ENCODE measurements at places on chromosomes 13 and 19.

GRCh38 chr13:59790626-59791025 lies 373.1 kb downstream of the DIAPH3 start:
- no peak for DNase-seq

DNA sequence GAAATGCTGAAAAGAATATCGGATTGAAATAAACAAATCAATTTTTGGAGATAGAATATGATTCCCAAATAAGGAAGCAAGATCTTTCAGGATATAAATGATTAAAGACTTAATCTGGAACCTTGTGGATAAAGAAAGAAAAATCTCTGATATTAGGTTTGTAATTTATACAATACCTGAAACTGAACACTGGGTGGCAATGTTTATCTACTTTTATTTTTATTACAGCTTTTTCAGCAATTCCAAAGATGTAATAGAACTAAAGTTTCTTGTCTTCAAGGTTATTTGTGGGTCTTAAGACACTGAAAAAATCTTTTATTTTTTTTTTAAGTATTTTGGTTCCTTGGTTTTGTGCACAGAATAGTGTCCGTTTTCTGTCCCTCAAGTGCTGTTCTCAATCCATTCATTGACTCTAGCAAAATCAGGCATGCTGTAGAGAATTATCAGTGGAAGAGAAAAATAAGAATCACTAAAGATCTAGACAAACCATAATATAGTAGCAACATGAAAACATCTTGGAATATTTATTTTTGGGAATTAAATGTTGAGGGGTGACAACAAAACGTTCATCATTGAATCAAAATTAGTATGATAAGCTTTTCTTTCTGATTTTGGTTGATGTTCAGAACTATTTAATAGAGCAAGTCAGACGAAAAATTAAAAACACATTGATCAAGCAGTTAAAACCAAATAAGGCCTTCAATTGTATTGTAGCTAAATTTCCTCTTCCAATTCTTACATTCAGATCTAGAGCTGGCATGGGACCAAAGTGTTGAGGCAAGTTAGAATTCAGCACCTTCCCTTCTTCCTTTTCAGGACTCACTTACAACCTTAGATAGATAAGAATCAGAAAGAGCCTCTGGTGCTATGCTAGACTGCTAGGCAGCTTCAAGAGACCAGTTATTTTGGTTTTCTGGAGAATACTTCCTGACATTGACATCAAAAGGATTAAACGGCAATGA lies 704.4 kb upstream of the PCDH20 start:
- no peak for DNase-seq

GRCh38 chr13:79212064-79212619 lies 193.9 kb downstream of the RBM26 start:
- no peak for DNase-seq

- no peak for DNase-seq
Observed at GRCh38 chr13:37598597-37598996, at the start of gene POSTN. POSTN (minus strand) TSS chr13:37598768; CDS start chr13:37598726, 42 bp downstream.

DNA sequence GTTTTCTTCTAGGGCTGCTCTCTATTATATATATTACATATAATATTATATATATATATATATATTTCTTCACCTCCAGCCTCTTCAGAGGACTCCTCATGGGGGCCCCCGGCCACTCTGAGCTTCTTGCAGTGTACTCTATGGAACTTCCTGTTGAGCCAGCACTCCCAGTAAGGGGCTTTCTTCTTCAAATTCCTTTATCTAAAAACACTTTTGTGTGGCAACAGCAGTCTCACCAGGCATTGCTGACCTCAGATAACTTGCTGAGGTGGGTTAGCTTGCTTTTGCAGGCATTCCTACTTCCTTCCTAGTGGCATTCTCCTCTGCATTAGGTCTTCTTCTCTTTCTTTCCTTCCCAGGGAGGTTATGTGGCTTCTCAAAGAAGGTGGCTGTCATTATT lies 381.5 kb downstream of the MYO16 start:
- no peak for DNase-seq

DNA sequence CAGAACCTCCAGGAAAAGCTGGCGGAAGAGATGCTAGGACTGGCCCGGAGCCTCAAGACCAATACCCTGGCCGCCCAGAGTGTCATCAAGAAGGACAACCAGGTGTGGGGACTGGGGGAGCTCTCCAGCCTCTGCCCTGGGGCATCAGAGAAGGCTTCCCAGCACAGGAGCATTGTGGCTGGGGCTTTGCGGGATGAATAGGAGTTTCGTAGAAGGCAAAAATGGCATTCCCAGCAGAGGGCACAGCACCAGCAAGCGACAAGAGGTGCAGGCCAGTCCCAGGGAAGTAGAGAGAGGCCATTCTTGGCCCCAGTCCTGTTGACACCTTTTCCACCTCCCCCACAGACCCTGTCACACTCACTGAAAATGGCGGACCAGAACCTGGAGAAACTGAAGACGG lies 4.1 kb downstream of the USE1 start:
- DNase-seq, result no peak

GRCh38 chr19:9909251-9909650 lies 27.1 kb downstream of the OLFM2 start:
- no peak for DNase-seq

DNA sequence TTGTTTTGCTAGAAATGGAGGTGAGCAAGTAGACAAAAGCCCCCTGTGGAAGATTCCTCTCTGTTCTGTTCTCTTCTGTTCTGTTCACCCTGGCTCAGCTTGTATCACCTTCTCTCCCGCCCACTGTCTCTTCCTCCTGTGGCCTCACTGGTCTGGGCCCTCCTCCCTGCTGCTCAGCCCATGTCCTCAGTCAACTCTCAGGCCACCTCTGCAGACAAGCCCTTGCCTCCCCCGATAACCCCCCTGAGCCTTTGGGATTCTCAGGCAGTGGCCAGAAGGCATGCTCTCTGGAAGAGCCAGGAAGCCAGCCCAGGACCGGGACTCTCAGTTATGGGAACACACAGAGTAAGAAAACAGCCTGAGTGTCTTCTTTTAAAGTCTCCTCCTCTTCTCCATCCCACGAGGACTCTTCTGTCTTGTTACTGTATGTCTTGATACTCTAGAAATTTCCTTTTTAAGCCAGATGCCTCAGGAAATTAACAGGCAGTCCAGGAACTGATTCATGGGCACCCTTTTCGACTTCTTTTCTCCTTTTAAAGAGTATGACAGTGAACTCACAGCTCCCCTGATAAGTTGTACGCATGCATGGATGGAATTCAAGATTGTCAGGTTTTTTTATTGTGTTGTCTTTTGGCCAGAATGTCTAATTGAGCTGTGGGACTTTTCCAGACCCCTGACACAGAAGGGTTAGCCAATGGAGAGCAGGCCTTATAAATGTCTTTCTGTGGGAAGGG lies 33.7 kb downstream of the SHISA2 start:
- no peak for DNase-seq

GRCh38 chr19:14432791-14433553 lies at the start of gene PKN1:
PKN1 (plus strand) TSS chr19:14433306; CDS start chr19:14433522, 216 bp downstream.
- peak; percentile 65 for DNase-seq

DNA sequence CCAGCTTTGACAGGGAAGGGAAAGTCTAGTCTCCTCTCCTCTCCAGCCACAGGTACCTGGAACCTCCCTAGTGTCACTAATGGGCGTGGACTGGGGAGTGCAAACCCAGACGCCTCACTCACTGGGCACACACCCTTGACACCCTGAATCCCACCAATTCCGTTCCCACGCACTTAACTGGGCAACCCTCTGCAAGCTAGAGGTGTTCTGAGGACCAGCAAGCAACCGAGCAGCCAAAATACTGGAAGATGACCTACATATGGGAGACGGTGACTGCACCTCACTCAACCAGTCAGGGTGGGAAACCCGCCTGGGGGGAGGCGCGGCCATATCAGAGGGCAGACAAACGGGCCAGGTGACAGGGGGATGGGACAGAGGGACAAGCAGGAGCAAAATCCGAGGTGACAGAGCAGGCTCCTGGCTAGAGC lies 991 bp downstream of the ABHD17A start:
- DNase-seq, result no peak

Measured in activated CD4-positive, alpha-beta T cell treated with anti-CD3 and anti-CD28 coated beads for 48 hours (primary cell).